ENCODE measurements at places on chromosomes 12 and 14.

- DNase-seq: no peak
Measured at GRCh38 chr12:76042147-76042546, 10.6 kb upstream of the PHLDA1 start.

DNA sequence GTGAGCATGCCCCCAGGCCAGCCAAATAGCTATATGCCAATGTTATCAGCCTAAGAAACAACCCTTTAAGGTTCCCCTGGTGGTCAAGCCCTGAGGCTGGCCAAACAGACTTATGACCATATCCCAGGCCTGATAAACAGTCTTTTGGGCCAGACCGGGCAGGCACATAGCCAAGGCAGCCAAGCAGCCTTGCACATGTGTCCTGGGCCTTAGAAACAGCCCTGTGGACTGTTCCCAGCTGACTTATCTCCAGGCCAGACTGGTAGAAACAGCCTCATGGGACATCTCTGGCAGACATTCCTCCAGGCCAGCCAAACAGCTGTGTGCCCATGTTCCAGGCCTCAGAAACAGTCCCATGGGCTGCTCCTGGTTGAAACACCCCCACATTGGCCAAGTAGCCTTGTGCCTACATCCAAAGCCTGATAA, 295.0 kb upstream of the MGAT4C start:
- no peak for DNase-seq

DNA sequence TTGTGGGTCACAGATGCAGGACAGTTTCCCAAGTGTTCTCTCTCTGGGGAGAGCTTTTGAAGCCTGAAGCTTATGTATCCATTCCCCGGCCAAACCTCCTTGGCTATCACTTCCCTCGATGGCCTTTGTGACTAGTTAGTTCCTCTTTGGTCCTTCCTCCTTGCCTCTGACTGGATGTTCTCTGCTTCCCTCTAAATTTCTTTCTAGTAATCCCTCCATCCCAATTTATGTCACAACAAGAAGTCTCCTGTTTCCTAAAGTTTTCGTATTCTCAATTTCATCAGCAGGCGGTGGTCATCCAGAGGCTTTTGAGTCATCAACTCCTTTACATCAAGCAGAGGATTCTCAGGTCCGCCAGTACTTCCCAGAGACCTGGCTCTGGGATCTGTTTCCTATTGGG, 27.5 kb downstream of the A2ML1 start:
- DNase-seq: no peak

DNA sequence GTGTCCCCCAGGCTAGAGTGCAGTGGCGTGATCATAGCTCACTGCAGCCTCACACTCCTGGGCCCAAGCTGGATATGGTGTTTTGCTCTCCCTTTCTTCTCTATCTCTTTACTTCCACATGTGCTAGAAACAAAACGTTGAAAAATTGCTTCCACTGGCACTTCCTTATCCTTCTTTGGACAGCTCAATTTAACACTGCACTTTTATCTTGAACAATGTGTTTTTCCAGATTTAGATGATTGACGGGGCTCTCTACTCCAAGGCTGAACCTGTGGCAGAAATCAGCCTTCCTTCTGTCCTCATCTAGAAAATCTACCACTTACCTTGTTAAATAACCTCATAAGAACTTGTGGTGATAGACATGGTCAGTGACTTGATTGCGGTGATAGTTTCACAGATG, 165.1 kb downstream of the DAD1 start:
- DNase-seq: no peak

DNA sequence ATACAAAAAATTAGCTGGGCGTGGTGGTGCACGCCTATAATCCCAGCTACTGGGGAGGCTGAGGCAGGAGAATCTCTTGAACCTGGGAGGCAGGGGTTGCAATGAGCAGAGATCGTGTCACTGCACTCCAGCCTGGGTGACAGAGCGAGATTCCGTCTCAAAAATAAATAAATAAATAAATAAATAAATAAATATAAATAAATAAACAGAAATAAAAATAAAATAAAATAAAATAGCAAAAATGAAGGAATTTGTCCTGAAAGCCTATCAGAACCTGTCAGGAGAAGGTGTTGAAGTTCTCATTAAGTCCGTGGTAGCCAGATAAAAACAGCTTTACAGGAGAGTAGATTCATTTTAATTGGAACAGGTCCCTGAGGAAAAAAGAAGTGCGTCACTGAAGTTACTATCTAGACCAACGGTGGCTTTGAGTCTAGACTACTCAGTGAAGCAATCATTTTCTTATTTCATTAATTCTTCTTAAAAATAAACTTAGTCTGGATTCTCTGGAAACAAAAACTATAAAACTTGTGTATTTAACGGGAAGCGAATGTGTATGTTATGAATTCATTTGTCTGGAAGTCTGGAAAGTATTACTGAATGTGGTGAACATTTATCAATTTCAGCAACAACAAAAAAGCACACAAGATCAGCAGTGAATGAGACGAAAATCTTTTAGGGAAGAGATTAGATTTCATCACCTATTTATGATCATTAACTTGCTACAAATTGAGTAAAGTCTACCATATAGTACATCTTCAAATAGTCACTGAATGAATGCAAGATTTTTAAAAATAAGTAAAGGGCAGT, 248.5 kb upstream of the PDE3A start:
- DNase-seq: no peak

- no peak for DNase-seq
Measured at GRCh38 chr12:51798501-51798900, 50.0 kb downstream of the FIGNL2 start.

- no peak for DNase-seq
Measured at GRCh38 chr12:26034371-26035142, 76.1 kb downstream of the RASSF8 start.

- no peak for DNase-seq
Measured at GRCh38 chr12:104681012-104681690, 224.4 kb downstream of the CHST11 start.

GRCh38 chr12:132375747-132376463, 46.5 kb upstream of the GALNT9 start:
- no peak for DNase-seq

DNA sequence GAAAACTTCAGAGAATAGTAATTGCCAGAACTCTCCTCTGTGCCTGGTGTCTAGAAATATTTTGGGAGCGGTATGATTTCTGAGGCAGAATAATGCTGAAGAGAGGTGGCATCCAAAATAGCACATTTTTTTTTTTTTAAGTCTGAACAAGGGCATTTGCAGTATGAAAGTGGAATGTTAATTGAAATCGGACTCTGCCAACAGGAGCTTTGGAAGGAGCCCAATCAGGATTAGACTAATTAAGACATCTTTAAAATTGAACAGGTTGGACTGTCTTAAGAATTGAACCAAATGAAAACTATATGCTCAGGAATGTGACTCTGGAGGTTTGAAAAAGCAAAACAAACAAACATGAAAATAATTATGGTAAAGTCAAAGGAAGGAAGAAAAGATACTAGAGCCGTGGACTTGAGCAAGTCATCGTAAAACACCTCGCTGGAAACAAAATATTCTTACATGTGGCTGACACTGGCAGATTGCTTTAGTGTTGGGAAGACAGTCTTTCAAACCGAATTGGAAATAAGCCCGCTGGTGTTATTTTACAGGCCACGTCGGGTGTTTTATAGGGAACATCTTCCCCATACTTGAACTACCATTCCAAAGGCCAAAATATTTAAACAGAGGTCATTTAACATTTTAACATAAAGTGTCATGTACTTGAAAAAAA, 436.3 kb downstream of the VRK1 start:
- no peak for DNase-seq

- DNase-seq: no peak
Measured at GRCh38 chr12:124032265-124032886, 59.4 kb downstream of the ZNF664 start.

GRCh38 chr14:89000007-89000942, 175.8 kb downstream of the TTC8 start:
- DNase-seq: no peak

- DNase-seq: no peak
Measured at GRCh38 chr12:88993651-88994050, 358.6 kb downstream of the DUSP6 start.

DNA sequence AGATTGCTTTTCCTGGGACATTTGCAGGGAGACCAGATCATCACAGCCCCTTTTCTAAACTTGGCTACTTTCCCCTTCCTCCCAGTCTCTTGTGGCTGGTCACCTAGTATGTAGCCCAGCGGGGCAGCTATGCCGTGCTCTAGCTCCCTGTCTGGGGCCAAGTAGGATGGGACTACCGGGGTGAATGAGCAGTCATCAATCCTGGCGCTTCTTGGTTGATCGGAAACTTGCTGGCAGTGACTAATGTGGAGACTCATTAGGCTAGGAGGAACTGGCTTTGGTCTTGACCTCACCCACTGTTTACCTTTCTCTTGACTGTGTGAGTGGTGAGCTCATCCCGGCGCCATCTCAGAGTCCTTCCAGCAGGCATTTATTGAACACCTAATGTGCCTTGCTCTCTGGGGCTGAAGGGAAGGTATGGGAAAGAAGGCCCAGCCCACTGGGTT, 15.9 kb downstream of the PLEKHG3 start:
- DNase-seq: no peak

- no peak for DNase-seq
Measured at GRCh38 chr14:104307627-104308401, 169.4 kb downstream of the KIF26A start.

GRCh38 chr14:99156090-99156425, 115.9 kb downstream of the BCL11B start:
- no peak for DNase-seq

- DNase-seq: no peak
Measured at GRCh38 chr12:3262470-3262869, 185.3 kb downstream of the TSPAN9 start.

- DNase-seq: no peak
Measured at GRCh38 chr12:51922146-51922545, 14.8 kb downstream of the ACVRL1 start.

GRCh38 chr14:56340932-56341331, 222.7 kb downstream of the PELI2 start:
- DNase-seq: no peak

GRCh38 chr14:85421186-85421877, 108.6 kb upstream of the FLRT2 start:
- DNase-seq: no peak
